Activated CD4-positive, alpha-beta T cell treated with anti-CD3 and anti-CD28 coated beads, Interleukin-2, amount 10 ng/mL, durations not matched to agents 7 days and 5 days (primary cell): ENCODE measurements at places on chromosomes 7 and 10. TPM values are rescaled to one million over a fixed set of nuclear protein-coding genes. Genes with fewer than 3 reads are reported as not detected.

GRCh38 chr7:44538093-44538797, 2.9 kb downstream of the NPC1L1 start:
- H3K4me3 ChIP-seq = no peak overlapping the region
- no peak overlapping the region for H3K27ac ChIP-seq
- H3K36me3 ChIP-seq = no peaks in the 10 kb centered on the region
- DNase-seq = no peak

- H3K36me3 ChIP-seq = no peaks in the 10 kb centered on the region
- H3K4me3 ChIP-seq = no peak overlapping the region
- H3K27ac ChIP-seq = no peak overlapping the region
- peaks cover 14% of the 10 kb centered on the region for H3K4me1 ChIP-seq
- no peak for DNase-seq
These were observed 46.7 kb downstream of the BMPR1A start for GRCh38 chr10:86803156-86803555.

GRCh38 chr7:150450491-150451001, at the start of gene GIMAP8:
Gene GIMAP8, plus strand, starts transcription at chr7:150450630. Its CDS starts 16,069 bp downstream, at chr7:150466699.
- H3K27me3 ChIP-seq = no peaks in the 10 kb centered on the region
- peaks cover 44% of the 10 kb centered on the region for H3K36me3 ChIP-seq
- H3K27ac ChIP-seq = peak within 1 kb of the TSS; percentile 93
- DNase-seq = peak; percentile 75
- peak within 1 kb of the TSS; percentile 97 for H3K4me3 ChIP-seq
- H3K4me1 ChIP-seq = peaks cover 68% of the 10 kb centered on the region

GRCh38 chr7:25002786-25003185, 22.8 kb upstream of the OSBPL3 start:
- DNase-seq = no peak
- H3K27ac ChIP-seq = no peak overlapping the region
- peaks cover 5% of the 10 kb centered on the region for H3K36me3 ChIP-seq
- no peak overlapping the region for H3K4me3 ChIP-seq
- H3K27me3 ChIP-seq = peaks cover 14% of the 10 kb centered on the region

DNA sequence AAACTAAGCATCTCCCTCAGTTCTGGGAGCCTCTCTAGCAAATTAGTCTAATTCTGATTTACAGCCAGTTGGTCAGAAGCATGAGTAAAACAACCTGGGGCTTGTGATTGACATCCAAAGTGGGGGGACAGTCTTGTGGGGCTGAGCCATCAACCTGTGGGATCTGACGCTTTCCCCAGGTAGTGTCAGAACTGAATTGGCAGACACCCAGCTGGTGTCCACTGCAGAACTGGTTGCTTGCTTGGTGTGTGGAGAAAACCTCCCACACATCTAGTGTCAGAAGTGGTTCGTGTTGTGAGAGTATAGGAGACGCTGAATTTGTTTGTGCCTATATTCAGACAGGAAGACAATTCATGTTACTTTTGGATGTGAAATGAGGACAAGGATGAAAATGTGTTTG, 92.2 kb upstream of the PDCD4 start:
- H3K4me1 ChIP-seq = peaks cover 38% of the 10 kb centered on the region
- no peak for DNase-seq
- no peak overlapping the region for H3K4me3 ChIP-seq
- no peaks in the 10 kb centered on the region for H3K27me3 ChIP-seq
- no peak overlapping the region for H3K27ac ChIP-seq
- H3K36me3 ChIP-seq = peaks cover 2% of the 10 kb centered on the region

- H3K4me3 ChIP-seq = no peak overlapping the region
- H3K27ac ChIP-seq = no peak overlapping the region
- H3K36me3 ChIP-seq = no peaks in the 10 kb centered on the region
- H3K4me1 ChIP-seq = no peaks in the 10 kb centered on the region
These were observed 9.4 kb upstream of the ZNF467 start for GRCh38 chr7:149782682-149783345.

The PON3 gene
- not detected for total RNA-seq
